ENCODE measurements at places on chromosomes 1 and 21. TPM values are rescaled to one million over a fixed set of nuclear protein-coding genes. Genes with fewer than 3 reads are reported as not detected.

OLIG2 gene
- not detected for total RNA-seq

HES3 gene
- total RNA-seq = not detected

- no peak for DNase-seq
These were observed 3.4 kb upstream of the PCSK9 start for GRCh38 chr1:55035904-55036303.

DNA sequence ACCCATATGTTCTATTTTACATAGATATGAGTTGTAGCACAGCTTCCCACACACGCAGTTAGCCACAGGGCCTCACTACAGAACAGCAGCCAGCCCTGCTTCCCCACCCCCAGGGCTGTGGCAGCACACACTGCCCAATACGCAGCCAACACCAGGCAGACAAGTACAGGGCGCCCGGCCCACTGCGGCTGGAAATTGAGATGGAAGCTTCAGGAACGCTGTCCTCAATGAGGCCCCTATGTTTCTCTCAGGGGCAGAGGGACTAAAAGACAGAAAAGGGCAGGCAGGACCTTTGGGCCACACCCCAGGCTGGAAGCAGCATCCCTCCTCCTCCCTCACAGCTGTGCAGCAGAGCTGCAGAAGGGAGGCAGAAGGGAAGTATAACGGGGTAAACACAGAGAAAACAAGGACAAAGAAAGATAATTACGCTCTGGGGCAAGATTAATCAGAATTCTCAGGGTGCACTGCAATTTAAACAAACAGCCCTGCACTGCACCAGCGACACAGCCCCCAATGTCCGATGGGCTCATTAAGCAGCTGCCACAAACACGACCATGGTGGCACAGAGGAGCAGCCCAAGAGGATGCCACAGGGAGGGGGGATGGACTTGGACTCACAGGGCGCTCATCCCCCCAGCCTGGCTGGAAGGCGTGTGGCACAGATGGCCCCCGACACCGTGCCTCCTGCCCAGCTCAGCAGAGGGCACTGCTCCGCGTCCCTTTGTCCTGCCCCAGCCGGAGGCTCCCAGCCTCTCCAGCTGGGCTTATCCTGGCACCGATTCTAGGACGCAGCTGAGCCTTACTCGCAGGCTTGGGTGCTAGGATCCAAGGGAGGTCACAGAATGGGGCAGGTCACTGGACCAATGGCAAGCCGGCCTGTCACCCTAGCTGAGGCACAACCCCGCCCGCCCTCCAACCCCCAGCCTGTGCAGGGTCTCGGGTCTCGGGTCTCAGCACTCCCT is 14.2 kb downstream of the WDR4 start:
- no peak for DNase-seq

- DNase-seq = no peak
These were observed 7.6 kb downstream of the CNR2 start for GRCh38 chr1:23905461-23906025.

HTR1D gene
- total RNA-seq = not detected

RPL11 gene
- total RNA-seq = 1,405 TPM

LYPD8 gene
- not detected for total RNA-seq

GRCh38 chr21:26120828-26121227 is 49.7 kb downstream of the APP start:
- no peak for DNase-seq

DNA sequence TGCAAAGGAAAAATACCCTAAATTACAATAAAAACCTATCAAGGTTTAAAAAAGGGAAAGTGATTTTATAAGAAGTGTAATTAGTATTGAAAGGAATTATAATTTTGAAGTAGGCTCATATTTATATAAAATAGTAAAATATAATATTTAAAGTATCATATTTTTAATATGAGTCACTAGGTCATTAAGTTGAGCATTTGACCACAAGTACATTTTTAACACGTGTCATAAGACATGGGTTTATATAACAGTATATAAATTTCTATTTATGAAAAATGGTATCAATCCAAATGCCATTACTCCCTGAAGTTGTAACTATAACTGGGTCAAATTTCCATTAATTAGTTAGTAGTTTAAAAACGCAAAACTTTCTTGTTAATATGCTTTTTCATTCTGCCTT is 365.9 kb downstream of the COL11A1 start:
- DNase-seq = no peak

DNA sequence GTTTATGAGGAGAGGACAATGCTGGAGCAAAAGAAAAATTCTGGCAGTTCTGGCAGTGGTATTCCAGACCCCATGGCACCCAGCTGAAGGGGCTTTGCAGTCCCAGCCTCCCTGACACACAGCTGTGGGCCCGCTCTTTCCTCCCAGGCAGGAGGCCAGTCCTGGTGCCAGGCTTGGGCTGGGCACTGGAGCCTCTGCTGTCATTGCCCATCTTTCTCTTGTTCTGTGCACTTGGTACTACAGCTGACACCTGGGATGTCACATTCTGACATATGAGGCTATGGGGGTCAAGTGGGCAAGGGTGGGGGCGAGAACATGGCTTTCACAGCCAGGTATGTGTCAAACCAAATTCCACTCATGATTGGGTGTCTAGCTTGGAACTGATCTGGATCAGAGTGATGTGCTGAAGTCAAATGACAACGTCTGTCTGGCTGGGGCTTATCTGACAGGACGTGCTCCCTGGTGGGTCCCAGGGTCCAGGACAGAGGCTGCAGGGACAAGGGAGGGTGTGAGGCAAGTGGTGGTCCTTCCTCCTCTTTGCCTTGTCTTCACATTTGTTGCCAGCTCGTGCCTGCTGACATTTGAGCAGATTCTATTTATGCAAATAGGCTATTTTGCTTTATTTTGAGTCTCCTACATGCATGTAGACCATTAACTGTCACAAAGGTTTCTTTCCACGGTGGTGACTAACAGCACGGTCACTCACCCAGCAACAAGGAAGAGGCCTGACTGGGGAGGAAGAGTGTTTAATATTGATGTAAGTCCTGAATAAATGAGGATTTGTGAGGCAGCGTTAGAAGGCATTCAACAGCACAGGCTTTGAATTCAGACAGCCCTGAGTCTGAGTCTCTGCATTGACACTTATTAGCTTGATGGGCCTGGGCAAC is 336.3 kb downstream of the PBX1 start:
- no peak for DNase-seq

DNA sequence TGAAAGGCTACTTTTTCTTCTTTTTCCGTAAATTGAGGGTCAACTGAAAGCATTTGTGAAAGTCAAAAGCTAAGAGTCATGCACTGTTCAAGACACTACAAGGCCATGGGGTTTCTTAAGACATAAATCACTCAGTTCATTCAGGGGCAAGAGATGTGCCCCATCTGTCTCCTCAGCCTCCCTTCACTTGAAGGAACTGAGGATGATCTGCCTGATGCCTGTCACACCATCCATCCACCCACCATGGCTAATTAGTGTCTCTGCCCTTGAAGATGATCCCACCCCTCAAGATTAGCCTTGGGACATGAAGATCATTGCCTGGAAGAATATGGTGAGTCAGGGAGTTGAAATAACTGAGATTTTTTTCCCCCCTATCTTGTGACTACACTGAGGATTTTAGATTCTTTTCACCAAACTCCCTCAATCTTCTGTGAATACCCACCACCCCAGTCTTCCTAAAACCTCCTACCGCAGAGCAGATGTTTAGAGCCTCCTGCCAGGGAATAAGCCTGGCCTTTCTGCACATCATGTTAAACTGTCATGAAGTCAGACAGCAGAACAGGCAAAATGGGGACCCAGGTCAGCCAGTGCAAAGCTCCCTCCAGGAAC is 88.6 kb upstream of the LMO4 start:
- no peak for DNase-seq

GRCh38 chr1:21523297-21523813 is 14.1 kb downstream of the ALPL start:
- DNase-seq = no peak

DNA sequence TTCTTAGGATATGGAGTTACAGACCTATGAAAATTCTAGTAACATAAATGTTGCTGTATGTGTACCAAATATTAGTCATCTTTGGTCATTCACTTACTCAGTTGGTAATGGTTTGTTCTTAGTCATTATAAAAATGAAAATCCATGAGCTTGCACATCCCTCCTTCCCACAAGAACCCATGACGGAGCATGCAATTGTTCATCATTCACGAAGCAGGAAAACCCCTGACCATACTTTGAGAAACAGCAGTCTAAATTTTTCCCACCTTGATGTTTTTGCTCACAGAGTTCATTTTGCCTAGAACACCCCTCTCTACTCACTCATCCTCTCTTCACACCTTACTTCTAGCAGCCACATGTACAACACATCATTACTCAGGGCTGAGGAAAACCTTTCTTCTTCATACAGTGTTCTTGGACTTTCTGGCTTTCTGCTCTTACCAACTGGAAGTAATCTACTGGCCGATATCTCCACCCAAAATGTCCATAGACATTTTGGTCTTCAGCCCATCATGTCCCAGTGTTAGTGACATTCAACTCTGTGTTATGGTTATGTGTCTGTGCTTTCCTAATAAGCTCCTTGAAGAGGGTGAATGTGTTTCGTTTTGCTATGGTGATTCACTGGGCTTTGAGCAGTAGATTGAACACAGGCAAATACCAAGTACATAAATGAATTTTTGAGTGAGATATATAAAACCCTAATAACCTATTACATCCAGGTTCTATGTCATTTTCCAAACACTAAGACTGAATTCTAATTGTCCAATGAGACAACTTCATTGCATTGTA is 189.9 kb downstream of the ZC3H11B start:
- DNase-seq = no peak

DNA sequence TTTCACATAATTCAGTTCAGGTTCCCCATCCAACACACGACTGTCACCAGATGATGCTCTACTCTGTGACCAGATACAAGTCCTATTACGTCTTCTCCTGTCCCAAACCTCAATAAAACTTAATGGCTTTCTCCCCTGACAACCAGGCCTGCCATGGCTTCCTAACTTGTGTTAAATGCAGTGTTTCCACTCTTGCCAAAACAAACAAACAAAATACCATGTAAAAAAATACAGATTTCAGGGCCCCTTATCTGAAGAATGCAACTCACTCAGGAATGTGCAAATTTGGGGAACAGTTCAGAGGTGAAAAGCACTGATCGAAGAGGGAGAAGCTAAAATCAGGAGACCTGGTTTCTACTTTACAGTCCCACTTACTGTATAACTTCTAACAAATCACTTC is 863 bp upstream of the NUF2 start:
- no peak for DNase-seq

TDRD5 gene
- not detected for total RNA-seq

- DNase-seq = no peak
These were observed 45.5 kb upstream of the SPOCD1 start for GRCh38 chr1:31861346-31861745.

PPFIA4 gene
- total RNA-seq = 56.0 TPM

PPIH gene
- 90.3 TPM for total RNA-seq

NSUN4 gene
- total RNA-seq = 23.2 TPM

DNA sequence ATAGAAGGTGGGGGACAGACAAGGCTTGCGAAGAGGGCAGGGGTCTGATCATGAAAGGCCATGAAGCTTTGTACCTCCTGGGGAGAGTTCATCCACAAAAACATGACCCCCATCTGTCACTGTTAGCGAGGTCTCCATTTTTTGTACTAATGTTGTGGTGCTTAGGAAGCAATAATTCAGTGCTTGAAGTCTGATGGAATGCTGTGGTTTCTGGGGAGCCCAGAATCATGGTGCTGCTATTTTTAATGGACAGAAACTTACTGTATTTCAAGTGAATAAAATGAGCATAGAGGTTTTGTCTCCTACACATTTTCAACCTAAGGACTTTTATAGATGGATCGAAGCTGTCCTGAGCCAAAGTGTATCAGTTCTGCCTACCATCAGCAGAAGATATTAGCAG is 28.2 kb upstream of the RGL1 start:
- DNase-seq = no peak

DNA sequence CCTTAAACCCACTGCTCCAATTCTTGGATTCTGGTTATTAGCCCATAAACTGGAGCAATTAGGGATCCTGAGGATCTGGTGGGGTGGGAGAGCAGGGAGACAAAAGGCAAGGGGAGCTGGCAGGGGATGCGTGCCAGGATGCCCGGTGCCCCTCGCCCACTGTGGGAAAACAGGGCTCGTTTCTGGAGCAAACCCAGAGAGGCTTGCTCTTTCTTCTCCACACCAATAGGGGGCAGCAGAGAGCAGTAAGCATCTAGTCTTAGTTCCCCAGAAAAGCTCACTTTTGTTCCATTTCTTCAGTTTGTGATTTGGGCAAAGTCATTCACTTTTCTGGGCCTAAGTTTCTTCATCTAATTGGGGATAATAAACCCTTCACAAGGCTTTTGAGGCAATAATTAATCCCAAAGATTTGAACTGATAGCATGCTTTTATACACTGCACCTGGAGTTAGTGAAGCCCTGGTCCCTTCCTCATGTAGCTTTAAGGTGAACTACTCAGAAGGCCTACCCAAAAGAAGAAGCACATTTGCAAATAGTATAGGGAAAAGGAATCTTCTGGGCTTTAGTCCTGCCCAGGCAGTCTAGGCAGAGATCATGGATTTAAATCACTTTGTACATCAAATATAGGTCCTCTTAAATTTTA is 160.6 kb upstream of the USP24 start:
- no peak for DNase-seq

MYCL gene
- total RNA-seq = not detected

All from activated naive CD8-positive, alpha-beta T cell treated with anti-CD3 and anti-CD28 coated beads, Interleukin-2, amount 10 ng/mL, durations not matched to agents 7 days and 5 days (primary cell).